Spinal cord (tissue), 10 donors: ENCODE measurements at places on chromosomes 3 and 15. TPM values are rescaled to one million over a fixed set of nuclear protein-coding genes. Genes with fewer than 3 reads are reported as not detected.
A peak's percentile ranks its signal among the peaks of the same experiment; 100 is the strongest.

DNA sequence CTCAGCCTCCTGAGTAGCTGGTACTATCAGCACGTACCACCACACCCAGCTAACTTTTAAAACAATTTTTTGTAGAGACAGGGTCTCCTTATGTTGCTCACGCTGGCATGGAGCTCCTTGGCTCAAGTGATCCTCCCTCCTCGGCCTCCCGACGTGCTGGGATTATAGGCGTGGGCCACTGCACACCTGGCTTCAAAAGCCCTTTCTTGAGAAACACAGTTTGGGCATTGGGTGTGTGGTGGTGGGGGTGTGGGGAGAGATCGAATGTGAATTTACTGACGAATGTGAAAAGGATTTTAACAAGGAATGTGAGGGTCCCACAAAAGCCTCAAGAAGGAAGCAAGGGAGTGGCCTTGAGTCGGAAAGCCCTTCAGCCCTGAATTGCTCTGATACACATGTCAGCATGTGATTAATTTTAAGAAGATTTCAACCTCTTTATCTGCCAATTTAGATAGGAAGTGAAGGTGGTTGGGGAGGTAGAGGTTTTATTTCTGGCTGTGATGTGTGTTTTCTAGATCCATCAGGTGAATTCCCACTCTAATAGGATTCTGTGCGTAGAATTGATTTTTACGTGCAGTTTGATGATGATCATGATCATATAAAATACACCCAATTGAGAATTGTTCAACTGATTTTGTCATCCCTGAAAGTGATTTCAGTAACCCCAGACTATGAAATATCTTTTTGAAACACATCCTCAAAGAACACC, 1.1 kb downstream of the CCR4 start:
- no peak overlapping the region for H3K27ac ChIP-seq
- no peaks in the 10 kb centered on the region for H3K4me1 ChIP-seq
- no peak for DNase-seq
- H3K36me3 ChIP-seq, result no peaks in the 10 kb centered on the region
- H3K27me3 ChIP-seq, result no peaks in the 10 kb centered on the region
- H3K4me3 ChIP-seq, result no peak overlapping the region

- no peak for DNase-seq
- H3K4me3 ChIP-seq, result no peak overlapping the region
- peak overlapping the region; percentile 60 for H3K27ac ChIP-seq
- no peaks in the 10 kb centered on the region for H3K36me3 ChIP-seq
- H3K27me3 ChIP-seq, result no peaks in the 10 kb centered on the region
Measured at GRCh38 chr3:100209948-100210771, 50.6 kb upstream of the TBC1D23 start.

DNA sequence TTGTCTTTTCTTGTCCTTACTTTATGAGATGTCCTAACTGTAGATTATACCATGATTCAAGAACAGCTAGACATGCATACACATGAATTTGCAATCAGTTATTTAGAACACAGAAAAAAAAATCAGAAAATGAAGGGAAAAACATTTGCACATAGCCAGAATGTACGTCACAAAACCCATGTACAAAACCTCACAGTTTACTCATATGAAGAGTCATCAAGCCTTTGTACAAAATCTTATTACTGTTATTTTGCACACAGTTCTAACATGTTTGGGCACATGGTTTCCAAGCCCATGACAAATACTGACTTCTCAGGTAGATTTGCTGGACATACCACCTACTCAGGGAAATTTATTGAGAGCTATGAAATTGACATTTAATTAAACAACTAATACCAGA, 48.2 kb downstream of the MAP3K13 start:
- no peaks in the 10 kb centered on the region for H3K4me1 ChIP-seq

- H3K4me3 ChIP-seq, result no peak overlapping the region
- H3K4me1 ChIP-seq, result peaks cover 74% of the 10 kb centered on the region
Measured at GRCh38 chr3:126353694-126354321, 3.4 kb downstream of the KLF15 start.

The TGM4 gene
- polyA plus RNA-seq, result 0.17 TPM
